Naive thymus-derived CD4-positive, alpha-beta T cell (primary cell): ENCODE measurements at places on chromosomes 5 and 9. TPM values are rescaled to one million over a fixed set of nuclear protein-coding genes. Genes with fewer than 3 reads are reported as not detected.

- no peaks in the 10 kb centered on the region for H3K36me3 ChIP-seq
- H3K4me3 ChIP-seq, result peak within 1 kb of the TSS; percentile 78
- H3K4me1 ChIP-seq, result peaks cover 43% of the 10 kb centered on the region
- no peaks in the 10 kb centered on the region for H3K27me3 ChIP-seq
- H3K27ac ChIP-seq, result peak within 1 kb of the TSS; percentile 88
Observed at GRCh38 chr9:97632985-97633858, at the start of the genes NCBP1 and TSTD2. Gene NCBP1 (plus strand): TSS chr9:97633821. CDS start chr9:97633882, 61 bp downstream. Gene TSTD2 (minus strand): TSS chr9:97633368. CDS start chr9:97627562, 5,806 bp downstream.

- no peaks in the 10 kb centered on the region for H3K4me1 ChIP-seq
- no peaks in the 10 kb centered on the region for H3K27me3 ChIP-seq
- H3K36me3 ChIP-seq, result no peaks in the 10 kb centered on the region
- no peak for DNase-seq
Observed at GRCh38 chr9:121453232-121453892, 46.3 kb downstream of the GGTA1 start.

GRCh38 chr5:139914218-139914807, 118.7 kb downstream of the PSD2 start:
- H3K36me3 ChIP-seq, result no peaks in the 10 kb centered on the region
- H3K4me3 ChIP-seq, result no peak overlapping the region
- no peak for DNase-seq
- H3K27ac ChIP-seq, result no peak overlapping the region

GRCh38 chr9:136012651-136013050, 51.5 kb upstream of the UBAC1 start:
- no peaks in the 10 kb centered on the region for H3K36me3 ChIP-seq
- no peak overlapping the region for H3K4me3 ChIP-seq
- no peak for DNase-seq
- no peak overlapping the region for H3K27ac ChIP-seq

DNA sequence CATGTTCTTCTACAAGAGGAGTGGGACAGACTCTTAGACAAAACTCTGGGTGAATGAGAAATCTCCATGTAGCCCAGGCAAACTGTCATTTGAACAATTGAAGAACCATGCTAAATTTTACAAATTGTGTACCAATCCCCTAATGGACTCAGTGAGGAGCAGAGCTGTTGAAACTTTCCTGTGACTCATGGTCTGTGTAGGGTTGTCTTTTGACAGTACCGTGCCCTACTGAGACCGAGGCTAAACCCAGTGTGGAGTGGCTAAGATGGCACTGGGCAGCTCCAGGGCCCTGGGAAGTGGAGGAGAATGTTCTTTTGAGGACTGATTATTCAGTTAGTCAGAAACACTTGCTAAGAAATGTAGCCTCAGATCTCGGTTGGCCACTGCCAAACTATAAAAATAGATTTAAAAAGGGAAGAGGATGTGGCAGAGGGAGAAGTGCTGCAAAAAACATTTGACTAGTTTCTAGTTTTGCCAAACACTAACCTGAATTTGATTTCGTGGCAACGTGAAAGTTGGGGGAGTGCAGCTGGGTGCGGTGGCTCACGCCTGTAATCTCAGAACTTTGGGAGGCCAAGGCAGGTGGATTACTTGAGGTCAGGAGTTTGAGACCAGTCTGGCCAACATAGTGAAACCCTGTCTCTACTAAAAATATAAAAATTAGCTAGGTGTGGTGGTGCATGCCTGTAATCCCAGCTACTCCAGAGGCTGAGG, 24.7 kb downstream of the POU4F3 start:
- no peak overlapping the region for H3K27ac ChIP-seq
- no peaks in the 10 kb centered on the region for H3K36me3 ChIP-seq
- no peak overlapping the region for H3K4me3 ChIP-seq

- no peak for DNase-seq
- H3K4me1 ChIP-seq, result no peaks in the 10 kb centered on the region
- no peak overlapping the region for H3K27ac ChIP-seq
- no peaks in the 10 kb centered on the region for H3K27me3 ChIP-seq
- no peaks in the 10 kb centered on the region for H3K36me3 ChIP-seq
Observed at GRCh38 chr5:88882276-88883038, 527 bp downstream of the MEF2C start.

DNA sequence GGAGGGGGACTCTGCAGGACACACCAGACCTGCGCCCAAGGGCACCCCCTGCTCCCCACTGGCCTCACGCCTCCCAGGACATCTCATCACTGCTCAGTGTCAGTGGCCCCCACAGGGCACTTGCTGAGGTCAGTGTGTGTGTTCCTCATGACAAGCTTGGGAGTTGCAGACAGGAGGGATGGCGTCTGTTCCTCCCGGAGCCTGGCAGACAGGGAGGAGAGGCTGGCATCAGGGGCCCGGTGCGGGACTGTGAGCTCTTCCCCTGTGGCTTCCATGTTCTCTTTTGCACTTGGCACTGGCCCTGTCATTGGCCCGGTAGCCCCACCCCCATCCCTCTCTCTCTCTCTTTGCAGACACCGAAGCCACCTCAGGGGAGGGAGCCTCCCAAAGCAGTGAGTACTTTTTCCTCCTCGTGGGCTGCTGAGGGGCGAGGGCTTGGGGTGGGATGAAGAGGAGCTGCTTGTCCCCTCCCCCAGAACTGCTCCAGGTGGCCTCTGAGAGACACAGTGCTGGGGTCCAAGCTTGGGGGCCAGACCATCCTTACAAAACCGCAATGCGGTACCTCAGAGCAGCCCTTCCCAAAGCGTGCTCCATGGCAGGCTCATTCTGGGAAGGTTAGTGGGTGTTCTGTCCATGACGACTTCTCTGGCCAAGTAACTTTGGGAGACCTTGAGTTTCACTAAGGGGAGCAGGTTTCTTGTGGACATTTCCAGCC, 75.7 kb downstream of the AMBP start:
- no peaks in the 10 kb centered on the region for H3K36me3 ChIP-seq
- no peak overlapping the region for H3K4me3 ChIP-seq
- no peaks in the 10 kb centered on the region for H3K4me1 ChIP-seq
- no peaks in the 10 kb centered on the region for H3K27me3 ChIP-seq
- H3K27ac ChIP-seq, result no peak overlapping the region

GRCh38 chr5:133247881-133248624, 196.2 kb downstream of the HSPA4 start:
- no peaks in the 10 kb centered on the region for H3K27me3 ChIP-seq
- no peak for DNase-seq
- H3K27ac ChIP-seq, result no peak overlapping the region
- no peaks in the 10 kb centered on the region for H3K36me3 ChIP-seq
- peaks cover 9% of the 10 kb centered on the region for H3K4me1 ChIP-seq

DNA sequence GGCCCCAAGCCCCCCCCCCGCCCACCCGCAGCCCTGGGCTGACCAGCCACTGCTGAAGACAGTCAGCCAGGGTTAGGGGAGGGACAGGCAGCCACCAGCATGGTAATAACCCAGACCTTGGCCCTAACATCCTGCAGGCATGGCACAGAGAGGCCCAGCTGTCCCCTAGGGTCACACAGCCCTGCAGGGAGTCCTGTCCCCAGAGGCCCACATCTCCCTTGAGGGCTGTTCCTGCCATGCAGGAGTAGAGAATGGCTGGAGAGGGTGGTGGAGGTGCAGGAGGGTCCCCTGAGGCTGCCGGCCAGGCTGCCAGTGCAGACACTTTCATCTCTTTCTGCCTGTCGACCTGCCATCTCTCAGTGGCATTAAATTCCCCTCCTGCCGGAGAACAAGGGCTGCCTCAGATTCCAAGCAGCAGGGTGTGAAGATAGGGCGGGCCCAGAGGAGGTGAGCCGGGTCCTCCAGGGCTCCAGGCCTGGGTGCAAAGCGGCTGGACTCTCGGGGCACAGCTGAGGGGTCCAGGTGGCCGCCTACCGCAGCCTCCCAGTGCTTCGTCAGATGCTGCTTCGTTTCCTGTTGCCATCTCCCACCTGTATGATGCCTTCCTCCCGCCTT, 40.0 kb downstream of the CXXC5 start:
- H3K27ac ChIP-seq, result no peak overlapping the region
- H3K4me1 ChIP-seq, result no peaks in the 10 kb centered on the region
- no peak for DNase-seq
- no peaks in the 10 kb centered on the region for H3K36me3 ChIP-seq
- H3K27me3 ChIP-seq, result no peaks in the 10 kb centered on the region

- H3K27ac ChIP-seq, result no peak overlapping the region
- no peaks in the 10 kb centered on the region for H3K27me3 ChIP-seq
- no peak overlapping the region for H3K4me3 ChIP-seq
- no peaks in the 10 kb centered on the region for H3K36me3 ChIP-seq
- DNase-seq, result no peak
Observed at GRCh38 chr5:156096259-156096658, 230.7 kb upstream of the SGCD start.

DNA sequence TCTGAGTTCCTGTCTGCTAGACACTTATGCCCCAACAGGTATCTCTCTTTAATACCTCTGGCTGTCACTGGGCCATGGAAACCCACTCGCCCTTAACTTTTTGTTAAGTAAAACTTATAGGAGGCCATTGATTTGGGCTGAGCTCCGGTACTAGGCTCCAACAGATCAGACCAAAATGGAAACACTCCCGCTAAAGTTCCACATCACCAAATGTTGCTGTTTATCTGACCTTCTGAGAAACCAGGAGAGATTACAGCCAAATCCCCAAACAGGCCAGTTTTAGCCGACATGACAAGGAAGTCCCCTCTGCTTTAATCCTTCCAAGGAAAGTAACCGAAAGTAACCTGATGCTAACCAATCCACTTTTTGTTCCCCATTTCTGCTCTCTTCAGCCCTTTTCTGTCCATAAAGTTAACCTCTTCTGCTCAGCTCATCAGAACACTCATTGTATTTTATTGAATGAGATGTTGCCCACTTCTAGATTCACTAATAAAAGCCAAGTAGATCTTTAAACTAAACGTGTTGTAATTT, 115.2 kb upstream of the LHFPL2 start:
- H3K36me3 ChIP-seq, result no peaks in the 10 kb centered on the region
- no peaks in the 10 kb centered on the region for H3K4me1 ChIP-seq
- H3K4me3 ChIP-seq, result no peak overlapping the region
- no peaks in the 10 kb centered on the region for H3K27me3 ChIP-seq

GRCh38 chr9:115042781-115043509, 75.0 kb downstream of the TNC start:
- H3K4me3 ChIP-seq, result no peak overlapping the region
- no peak for DNase-seq
- no peak overlapping the region for H3K27ac ChIP-seq
- H3K36me3 ChIP-seq, result no peaks in the 10 kb centered on the region
- H3K4me1 ChIP-seq, result no peaks in the 10 kb centered on the region
- no peaks in the 10 kb centered on the region for H3K27me3 ChIP-seq

GRCh38 chr5:173408946-173409345, 80.7 kb upstream of the STC2 start:
- H3K36me3 ChIP-seq, result no peaks in the 10 kb centered on the region
- H3K4me3 ChIP-seq, result no peak overlapping the region
- H3K27me3 ChIP-seq, result no peaks in the 10 kb centered on the region
- no peak for DNase-seq

DNA sequence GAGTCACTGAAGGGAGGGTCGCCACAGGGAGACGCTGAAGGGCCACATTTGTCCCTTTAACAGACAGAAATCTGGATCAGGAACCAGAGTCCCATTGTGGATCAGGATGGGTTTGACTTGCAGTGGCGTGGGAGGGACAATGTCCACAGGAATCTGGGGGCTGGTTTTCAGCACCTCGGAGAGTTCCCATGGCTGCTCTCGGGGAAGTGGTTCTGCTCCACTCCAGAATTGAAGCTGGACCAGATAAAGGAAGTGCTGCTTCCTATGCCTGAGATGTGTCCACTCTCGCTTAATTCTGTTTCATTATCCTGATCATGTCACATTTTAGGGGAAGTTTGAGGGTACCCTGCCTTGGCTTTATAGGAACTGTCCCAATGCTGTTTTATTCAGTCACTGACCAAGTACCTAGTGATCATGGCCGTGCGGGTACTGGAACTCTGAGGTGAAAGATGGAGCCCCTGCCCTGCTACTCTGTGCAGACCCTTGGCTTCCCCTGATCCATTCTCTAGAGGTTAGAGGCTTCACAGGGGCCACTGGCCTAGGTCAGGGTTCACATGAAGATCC, 28.7 kb downstream of the ENHO start:
- no peaks in the 10 kb centered on the region for H3K4me1 ChIP-seq
- no peaks in the 10 kb centered on the region for H3K27me3 ChIP-seq
- H3K36me3 ChIP-seq, result no peaks in the 10 kb centered on the region

GRCh38 chr5:64773533-64773932, 4.8 kb downstream of the CWC27 start:
- no peaks in the 10 kb centered on the region for H3K27me3 ChIP-seq
- H3K4me1 ChIP-seq, result peaks cover 10% of the 10 kb centered on the region
- no peaks in the 10 kb centered on the region for H3K36me3 ChIP-seq
- DNase-seq, result no peak
- no peak overlapping the region for H3K4me3 ChIP-seq

GRCh38 chr5:107676702-107677101, 6.0 kb upstream of the EFNA5 start:
- H3K27ac ChIP-seq, result no peak overlapping the region
- peaks cover 13% of the 10 kb centered on the region for H3K4me1 ChIP-seq
- H3K27me3 ChIP-seq, result peaks cover 7% of the 10 kb centered on the region
- no peaks in the 10 kb centered on the region for H3K36me3 ChIP-seq

- no peaks in the 10 kb centered on the region for H3K4me1 ChIP-seq
- H3K4me3 ChIP-seq, result no peak overlapping the region
- no peaks in the 10 kb centered on the region for H3K27me3 ChIP-seq
- H3K36me3 ChIP-seq, result no peaks in the 10 kb centered on the region
- no peak overlapping the region for H3K27ac ChIP-seq
Observed at GRCh38 chr9:76302947-76303550, 91.2 kb downstream of the RFK start.

GRCh38 chr9:89218040-89218928, 39.7 kb upstream of the SHC3 start:
- no peaks in the 10 kb centered on the region for H3K4me1 ChIP-seq
- H3K4me3 ChIP-seq, result no peak overlapping the region
- DNase-seq, result no peak
- H3K36me3 ChIP-seq, result no peaks in the 10 kb centered on the region

GRCh38 chr5:134462047-134462575, 50.4 kb upstream of the CDKN2AIPNL start:
- no peak for DNase-seq
- peaks cover 16% of the 10 kb centered on the region for H3K4me1 ChIP-seq
- H3K36me3 ChIP-seq, result no peaks in the 10 kb centered on the region

- H3K36me3 ChIP-seq, result peaks cover 13% of the 10 kb centered on the region
- H3K4me1 ChIP-seq, result peaks cover 61% of the 10 kb centered on the region
Observed at GRCh38 chr9:129894120-129894823, 59.0 kb downstream of the USP20 start.

DNA sequence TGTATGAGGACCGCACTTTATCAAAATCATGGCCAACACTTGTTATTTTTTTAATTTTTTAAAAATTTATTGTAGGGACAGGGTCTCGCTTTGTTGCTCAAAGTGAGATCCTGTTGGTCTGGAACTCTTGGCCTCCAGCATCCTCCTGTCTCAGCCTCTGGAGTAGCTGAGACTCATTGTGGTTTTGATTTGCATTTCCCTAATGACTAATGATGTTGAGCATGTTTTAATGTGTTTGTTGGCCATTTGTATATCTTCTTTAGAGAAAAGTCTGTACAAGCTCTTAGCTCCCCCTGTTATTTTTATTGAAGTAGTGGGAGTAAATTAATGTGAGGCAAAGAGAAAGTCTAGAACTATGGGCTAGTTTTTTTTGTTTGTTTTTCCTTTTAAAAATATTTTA, 1.6 kb upstream of the RPS6 start:
- H3K27ac ChIP-seq, result no peak overlapping the region
- peaks cover 23% of the 10 kb centered on the region for H3K36me3 ChIP-seq
- H3K27me3 ChIP-seq, result no peaks in the 10 kb centered on the region
- H3K4me3 ChIP-seq, result no peak overlapping the region
- H3K4me1 ChIP-seq, result peaks cover 24% of the 10 kb centered on the region
- DNase-seq, result no peak

- no peaks in the 10 kb centered on the region for H3K4me1 ChIP-seq
- H3K27me3 ChIP-seq, result no peaks in the 10 kb centered on the region
- H3K27ac ChIP-seq, result no peak overlapping the region
- H3K4me3 ChIP-seq, result no peak overlapping the region
- no peaks in the 10 kb centered on the region for H3K36me3 ChIP-seq
- DNase-seq, result no peak
Observed at GRCh38 chr5:165325221-165325620, 1819.8 kb downstream of the MAT2B start.

PRLR gene
- total RNA-seq, result not detected in 2 replicates

PRRX2 gene
- total RNA-seq, result not detected

CRB2 gene
- not detected for total RNA-seq

MAMDC2 gene
- total RNA-seq, result 0.61 TPM

CDH18 gene
- not detected for total RNA-seq
